HT-29 (cell line): ENCODE measurements at places on chromosomes 1 and 21.

- DNase-seq, result no peak
Observed at GRCh38 chr1:163240705-163241104, 38.0 kb upstream of the RGS5 start.

GRCh38 chr1:36464605-36465393, 615 bp upstream of the MRPS15 start:
- DNase-seq, result no peak

DNA sequence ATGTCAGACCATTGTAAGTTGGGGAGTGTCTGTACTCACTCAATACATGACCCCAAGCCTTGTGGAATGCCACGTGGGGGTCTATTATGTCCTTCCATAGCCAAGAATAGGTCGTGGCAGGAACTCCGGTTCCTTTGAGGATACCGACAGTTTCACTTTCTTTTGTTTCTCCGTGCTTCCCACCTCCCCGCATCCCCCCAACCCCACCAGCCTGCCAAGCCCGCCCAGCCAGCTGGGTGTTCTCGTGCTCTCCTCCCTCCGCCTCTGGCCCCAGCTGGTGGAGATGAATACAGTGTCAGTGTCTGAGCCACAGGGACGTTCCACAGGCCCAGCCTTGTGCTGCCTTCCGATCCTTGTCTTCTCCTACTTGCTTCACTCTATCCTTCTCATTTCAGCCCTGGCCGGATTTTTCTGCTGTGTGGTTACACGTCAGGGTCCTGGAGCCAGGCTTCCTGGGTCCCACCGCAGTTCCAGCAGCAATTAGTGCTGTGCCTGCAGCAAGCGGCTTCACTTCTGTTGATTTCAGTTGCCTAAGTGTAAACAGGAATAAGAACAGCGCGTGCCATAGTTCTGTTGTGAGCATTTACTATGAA, 4.1 kb upstream of the AGTRAP start:
- DNase-seq, result no peak

DNA sequence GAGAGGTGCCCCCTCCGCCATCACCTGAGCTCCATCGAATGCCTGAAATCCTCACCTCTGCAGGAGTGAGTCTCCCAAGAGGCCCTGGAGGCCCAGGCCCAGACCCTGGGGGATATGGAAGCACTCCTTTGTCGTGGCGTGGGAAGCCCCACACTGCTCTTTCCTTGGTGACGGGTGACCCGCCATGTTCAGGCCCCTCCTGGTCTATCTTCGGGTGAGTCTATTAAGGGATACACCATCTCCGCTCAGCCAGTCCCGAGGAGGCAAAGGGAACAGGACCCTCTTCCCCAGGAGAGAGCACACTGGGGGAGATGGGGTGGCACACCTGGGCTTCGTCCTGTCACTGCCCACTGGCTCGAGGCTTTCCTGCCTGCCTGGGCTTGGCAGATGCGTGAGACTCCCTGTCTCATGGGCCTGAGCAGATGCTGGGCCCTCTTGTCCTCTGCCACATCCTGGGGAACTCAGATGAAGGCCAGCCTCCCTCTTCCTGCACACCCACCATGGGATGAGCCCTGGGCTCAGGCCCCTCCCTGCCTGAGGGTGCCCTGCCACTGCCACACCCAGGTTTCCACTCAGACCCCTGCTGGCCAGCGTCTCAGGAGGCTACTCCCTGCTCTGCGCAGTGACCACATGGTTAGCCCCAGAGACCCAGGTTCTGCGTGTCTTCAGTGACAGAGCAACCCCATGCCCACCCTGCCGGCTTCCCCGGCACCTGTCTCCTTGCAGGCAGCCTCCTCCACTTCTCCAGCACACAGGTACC, 3.8 kb upstream of the NPHP4 start:
- no peak for DNase-seq

DNA sequence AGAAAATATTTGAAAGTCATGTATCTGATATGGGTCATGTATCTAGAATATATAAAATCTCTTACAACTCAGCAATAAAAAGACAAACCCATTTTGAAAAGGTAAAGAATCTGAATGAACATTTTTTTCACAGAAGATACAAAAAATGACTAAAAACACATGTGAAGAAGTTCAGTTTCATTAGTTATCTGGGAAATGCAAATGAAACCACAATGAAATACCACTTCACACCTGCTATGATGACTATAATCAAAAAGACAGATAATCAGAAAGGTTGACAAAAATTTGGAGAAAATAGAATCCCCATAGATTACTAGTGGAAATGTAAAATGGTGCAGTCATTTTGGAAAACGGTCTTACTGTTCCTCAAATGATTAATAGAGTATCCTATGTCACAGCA, 631.0 kb downstream of the MRPL39 start:
- DNase-seq, result no peak

- DNase-seq, result peak; percentile 52
Observed at GRCh38 chr1:208654241-208654640, 410.1 kb upstream of the PLXNA2 start.

DNA sequence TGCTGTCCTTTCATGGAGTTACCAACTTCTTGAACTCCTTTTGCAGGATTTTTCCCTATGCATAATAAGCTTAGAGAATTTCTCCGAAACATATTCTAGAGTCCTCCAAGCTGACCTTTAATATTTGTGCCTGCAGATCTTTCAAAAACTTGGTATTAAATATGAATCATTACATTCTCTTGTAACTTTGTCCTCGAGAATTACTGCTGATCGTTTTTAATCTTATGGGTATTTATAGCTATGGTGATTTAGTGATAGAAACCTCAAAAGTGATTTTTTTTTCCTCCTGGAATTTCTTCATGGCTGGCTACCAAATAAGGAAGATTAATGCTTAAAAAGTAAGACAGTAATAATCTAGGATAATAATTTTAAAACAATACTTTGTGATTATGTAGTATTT, 39.1 kb downstream of the MAP3K21 start:
- no peak for DNase-seq

DNA sequence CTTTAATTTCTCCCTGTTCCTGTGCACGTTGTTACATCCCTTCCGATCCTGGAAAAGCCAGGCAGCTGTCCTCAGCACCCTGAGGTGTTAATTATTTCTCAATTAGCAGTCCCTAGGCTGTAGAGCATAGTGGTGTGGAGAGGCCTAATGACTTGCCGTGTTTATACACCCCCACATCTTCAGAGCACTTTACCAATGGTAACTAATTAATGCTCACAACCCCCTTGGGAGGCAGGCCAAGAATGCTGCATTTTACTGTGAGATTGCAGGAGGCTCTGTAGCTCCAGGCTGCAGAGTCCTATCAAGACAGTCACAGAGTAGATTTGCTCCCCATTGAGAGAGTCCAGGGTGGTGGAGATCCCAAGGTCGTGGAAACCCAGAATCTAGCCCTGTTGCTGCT, 2.4 kb upstream of the PARS2 start:
- no peak for DNase-seq

DNA sequence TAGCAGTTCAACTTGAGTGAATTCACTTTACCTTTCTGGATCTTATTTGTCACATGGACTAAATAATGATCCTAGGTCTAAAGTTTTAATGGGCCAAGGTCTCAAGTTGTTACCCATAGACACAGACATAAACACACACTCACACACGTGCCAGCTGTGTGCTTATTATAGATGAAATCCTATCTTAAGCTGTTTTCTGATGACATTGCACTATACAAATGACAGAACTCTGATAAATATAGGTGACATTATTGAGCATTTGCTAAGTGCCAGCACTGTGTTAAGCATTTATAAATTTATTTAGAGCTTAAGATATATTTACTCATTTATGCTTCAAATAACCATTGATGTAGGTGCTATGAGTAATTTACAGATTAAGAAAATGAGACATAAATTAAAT, 474.4 kb upstream of the NR5A2 start:
- no peak for DNase-seq

DNA sequence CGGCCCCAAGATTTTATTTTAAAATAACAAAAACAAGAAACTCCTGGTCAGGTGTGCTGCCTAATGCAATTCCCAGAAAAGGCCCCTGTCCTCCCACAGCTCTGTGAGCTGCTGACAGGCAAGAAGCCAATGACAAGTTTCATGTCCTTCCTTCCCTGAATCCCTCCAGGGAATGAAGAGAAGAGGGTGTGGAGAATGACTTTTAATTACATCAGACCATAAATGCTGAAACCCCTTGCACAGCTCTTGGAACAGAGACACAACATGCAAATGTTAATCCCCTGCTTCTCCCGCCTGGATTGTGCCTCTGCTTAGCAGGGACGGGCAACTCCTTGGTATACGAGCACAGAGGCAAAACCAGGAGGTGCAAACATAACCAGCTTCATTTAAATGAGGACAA, 228.1 kb upstream of the CAMK1G start:
- no peak for DNase-seq

DNA sequence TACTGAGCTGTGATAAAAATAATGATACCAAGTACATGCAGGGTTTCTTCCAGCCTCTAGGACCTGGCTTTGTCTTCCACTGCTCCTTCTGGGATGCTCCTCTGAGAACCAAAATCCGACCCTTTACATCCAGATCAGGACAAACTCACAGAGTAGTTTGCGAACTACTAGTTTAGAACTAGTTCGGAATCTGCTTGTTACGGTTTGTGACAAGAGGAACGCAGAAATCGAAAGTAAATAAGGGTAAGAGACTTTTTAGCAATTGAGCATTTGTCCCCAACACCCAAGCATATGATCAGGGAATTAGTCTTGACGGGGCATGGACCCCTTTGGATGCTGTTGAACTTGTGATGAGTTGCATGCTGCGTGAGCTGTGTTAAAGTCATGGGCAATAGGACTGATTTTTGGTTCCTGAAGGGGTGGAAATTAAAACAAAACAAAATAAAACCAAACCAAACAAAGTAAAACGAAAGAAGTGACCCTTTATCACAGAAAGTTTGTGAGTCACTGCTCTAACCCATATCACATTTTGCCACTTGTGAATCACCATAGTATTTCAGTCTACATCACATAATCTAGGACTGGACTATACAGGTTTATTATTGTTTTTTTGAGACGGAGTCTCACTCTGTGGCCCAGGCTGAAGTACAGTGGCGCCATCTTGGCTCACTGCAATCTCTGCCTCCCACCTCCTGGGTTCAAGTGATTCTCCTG, 35.7 kb upstream of the ERRFI1 start:
- DNase-seq, result no peak

DNA sequence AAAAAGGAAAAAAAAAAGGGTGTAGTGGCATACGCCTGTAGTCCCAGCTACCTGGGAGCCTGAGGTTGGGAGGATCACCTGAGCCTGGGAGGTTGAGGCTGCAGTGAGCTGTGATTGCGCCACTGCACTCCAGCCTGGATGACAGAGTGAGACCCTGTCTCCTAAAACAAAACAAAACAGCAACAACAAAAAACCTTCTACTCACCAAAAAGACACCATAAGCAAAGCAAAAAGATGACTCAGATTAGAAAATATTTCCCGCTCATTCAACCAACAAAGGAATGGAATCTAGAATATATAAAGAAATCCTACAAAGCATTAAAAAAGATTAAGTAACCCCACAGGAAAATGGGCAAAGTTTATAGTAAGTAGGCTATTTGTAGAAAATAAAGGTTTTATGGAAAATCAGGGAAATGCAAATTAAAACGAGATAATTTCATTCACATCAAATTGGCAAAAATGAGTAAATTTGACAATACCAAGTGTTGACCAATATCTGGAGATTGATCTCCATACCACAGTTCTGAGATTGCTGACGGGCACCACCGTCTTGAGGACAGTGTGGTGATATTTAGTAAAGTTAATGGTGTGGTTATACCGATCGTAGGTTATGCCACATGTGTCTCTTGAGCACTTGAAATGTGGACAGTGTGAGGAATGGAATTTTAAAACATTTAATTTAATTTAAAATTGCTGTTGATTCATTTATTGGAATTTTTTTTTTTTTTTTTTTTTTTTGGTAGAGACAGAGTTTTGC, 54.0 kb downstream of the PIK3CD start:
- no peak for DNase-seq

- no peak for DNase-seq
Observed at GRCh38 chr1:40059960-40060750, 19.6 kb downstream of the CAP1 start.

DNA sequence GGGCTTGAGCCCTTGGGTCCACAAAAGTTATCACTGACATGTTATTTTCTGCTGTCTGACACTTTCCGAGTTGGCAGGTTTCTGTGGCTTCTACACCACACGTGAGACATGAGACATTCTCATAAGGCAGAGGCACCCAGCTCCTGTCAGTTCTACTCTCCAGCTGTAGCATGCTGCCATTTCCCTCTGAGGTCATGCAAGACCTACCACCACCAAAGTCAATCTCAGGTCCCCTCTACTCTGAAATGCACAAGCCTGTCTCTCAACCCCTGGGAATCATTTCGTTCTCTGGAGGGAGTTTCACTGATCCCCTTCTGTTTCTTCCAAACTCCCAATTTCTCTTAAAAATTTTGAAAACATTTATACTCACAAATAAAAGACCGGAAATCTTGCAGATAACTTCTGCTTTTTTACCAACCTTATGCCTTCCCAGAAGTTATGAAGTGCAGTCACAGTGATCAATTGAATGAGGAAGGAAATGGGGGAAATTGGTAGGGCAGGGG, 39.5 kb upstream of the CR2 start:
- DNase-seq, result no peak

GRCh38 chr1:75449998-75450397, 160.9 kb downstream of the SLC44A5 start:
- no peak for DNase-seq

DNA sequence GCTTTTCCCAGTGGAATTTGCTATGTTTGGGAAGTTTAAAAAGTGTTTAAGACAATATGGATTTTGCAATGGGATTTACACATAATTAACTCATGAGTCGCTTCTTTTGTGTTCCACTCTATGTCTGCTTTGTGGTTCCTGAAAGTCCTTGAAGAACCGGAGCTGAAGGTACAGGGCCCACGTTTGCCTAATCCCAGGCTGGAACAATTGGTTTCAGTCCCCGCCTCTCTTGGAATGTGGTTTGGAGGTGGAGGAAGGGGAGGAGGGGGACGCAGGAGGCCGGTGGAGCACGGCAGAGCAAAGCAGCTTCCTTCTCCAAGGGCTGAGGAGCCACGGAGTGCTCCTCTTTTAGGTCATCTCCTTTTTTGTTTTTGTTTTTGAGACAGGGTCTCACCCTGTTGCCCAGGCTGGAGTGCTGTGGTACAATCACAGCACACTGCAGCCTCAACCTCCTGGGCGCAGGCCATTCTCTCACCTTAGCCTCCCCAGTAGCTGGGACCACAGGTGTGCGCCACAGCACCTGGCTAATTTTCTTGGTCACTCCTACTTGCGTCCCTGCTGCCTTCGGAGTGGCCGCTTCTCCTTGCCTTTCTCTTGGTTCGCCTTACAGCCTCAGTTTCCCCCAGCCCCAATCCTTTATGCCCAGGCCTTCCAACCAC, 129.5 kb upstream of the ERRFI1 start:
- peak; percentile 63 for DNase-seq

DNA sequence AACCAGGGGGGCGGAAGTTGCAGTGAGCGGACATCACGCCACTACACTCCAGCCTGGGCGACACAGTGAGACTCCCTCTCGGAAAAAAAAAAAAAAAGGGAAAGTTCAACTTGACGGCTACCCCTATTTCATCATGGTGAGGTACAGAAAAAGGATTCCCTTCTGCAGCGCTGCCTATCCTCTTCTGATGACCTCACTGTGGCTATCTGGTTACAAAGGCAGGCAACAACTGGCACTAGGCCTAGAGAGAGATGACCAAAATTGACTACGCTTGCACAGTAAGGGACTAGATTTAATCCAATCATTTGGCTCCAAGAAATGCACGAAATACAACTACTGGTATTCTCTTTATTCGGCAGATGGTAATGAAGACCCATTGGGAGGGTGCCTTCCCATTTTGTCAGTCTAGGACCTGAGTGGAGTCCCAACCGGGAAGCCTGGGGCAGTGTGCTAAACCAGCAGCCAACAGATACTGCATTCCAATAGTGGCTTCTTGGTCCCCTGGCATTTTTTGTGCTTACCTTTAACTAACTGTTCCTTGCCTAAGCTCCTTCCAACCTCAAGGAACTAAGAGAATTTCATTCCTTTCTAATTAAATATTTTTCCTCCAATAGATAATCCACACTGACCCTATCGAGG, 36.6 kb downstream of the ITPKB start:
- no peak for DNase-seq
